NCI-H1105 treated with DMSO at 0.1 percent for 48 hours (cell line): ENCODE measurements at places on chromosomes 6 and 20.

- peak; percentile 14 for DNase-seq
Measured at GRCh38 chr6:83153883-83154521, 39.1 kb downstream of the PGM3 start.

- DNase-seq = peak; percentile 26
Measured at GRCh38 chr20:38962928-38963401, 821 bp downstream of the DHX35 start.

- peak; percentile 8 for DNase-seq
Measured at GRCh38 chr6:140225701-140226436, 851.4 kb upstream of the CITED2 start.

DNA sequence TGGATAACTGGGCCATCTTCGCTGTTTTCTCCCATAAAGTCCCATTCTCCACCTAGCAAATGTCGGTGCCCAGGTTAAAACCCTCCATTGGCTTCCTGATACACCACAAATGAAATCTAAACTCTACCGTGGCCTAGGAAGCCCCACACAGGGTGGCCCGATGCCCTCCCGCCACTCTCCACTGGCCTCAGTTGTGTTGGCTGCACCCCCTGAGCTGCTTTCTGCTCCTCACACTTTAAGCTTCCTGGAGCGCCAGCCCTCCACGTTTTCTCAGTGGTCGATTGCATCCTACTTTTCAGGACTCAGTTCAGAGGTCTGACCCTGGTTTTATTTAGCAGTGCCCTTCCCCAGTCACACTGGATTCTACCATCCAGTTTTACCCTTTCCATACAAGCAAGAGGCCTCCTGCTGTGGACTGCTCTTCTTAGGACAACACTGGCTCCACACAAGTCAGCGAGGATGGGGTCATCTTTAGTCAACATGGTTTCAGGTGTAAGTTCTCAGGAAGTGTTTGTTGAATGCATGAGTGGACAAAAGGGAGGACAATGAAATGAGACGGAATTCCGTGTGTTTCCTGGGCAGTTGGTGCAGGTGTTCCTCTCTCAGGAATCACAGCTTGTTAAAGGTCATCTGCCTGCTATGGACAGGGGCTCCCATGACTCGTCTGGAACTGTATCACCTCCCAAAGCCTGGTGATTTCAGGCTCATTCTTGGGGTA is 124.1 kb downstream of the SULF2 start:
- no peak for DNase-seq

- DNase-seq = no peak
Measured at GRCh38 chr6:161079566-161080262, 88.1 kb downstream of the MAP3K4 start.

DNA sequence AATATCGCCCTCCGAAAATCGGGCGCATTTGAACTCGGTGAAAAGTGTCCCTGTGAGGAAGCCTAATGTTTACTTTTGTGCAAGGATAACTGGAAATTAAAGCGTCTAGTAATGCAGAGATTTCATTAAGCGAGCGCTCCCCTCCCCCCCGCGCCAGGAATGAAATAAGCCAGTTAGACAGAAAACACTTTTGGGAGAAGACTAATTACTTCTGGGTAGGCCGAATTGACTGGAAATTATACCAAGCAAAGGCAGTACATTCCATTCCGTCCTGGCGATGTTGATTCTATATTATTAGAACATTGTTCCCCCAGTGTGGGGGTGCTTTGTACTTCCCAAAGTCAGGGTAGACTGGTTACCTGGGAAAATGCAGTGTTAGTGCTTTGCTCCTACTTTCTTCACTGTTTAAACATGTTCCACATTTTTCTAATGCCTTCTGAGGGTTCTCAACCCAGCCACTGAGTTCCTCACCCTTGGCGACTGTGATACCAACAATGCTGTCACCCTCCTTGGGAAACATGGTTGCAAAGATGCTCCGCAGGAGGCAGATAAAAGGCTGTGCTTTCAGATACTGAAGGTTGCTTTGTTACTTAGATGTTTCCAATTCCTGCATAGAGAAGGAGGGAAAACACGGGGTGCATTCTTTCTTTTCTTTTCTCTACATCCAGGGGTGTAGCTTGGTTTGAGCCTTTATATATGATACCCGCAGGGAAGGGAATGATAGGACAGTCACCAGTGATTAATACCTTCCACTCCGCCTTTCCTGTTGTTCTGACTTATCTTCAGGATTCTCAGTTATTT is 2.6 kb downstream of the GJA1 start:
- peak; percentile 43 for DNase-seq

- no peak for DNase-seq
Measured at GRCh38 chr6:105372142-105372848, 30.6 kb downstream of the PREP start.

DNA sequence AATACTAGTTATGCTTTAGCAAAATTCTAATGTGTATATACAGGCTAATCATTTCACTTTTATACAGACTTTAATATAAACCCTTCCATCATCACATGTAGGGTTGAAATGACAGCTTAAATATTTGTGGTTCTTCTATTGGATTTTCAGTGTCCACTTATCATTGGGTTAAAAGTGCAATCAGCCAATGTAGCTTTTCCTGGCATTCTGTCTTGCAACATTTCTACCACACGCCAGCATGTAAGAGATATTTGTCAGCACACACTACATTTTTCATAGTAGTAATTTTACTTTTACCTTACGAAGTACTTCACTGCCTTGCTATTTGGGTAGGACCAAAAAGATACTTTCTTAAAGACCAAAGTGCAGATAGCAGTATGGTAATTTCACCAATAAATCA is 252.0 kb downstream of the TBX18 start:
- DNase-seq = no peak
